NCI-H446 treated with DMSO at 0.1 percent for 48 hours (cell line): ENCODE measurements at places on chromosomes 5 and 9.
A peak's percentile ranks its signal among the peaks of the same experiment; 100 is the strongest.

DNA sequence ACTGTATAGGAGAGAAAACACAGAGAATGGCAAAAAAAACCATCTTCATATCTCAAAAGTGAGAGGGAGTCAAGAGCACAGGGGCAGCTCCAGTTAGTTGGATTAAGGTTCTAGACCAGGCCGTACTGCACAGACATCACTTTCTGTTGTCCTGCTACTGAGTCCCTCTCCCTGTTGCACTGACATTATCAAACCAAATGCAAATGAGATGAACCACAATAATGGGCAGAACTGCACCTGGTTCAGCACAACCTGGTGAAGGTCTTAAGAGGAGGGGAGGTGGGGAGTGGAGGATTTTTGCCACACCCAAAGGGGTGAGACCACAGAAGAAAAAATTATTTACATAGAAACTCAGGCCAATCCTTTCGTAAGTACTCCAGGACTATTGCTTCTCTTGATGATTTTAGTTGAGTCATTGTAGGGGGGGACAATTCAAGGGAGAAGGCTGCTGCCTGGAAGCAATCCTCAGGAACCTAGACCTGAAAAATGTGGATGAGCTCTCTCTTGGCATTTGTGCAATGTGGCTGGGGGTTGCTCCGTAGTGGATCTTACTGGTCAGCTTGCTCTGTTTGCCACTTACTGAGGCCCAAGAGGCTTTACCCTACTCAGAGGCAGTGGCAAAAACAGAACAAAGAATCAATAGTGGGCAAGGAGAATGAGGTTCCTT is 94.5 kb upstream of the PPP1R2B start:
- no peak for DNase-seq

GRCh38 chr9:6978591-6978990 is 220.8 kb downstream of the KDM4C start:
- DNase-seq: no peak

GRCh38 chr5:58755397-58755796 is 172.5 kb downstream of the RAB3C start:
- no peak for DNase-seq

DNA sequence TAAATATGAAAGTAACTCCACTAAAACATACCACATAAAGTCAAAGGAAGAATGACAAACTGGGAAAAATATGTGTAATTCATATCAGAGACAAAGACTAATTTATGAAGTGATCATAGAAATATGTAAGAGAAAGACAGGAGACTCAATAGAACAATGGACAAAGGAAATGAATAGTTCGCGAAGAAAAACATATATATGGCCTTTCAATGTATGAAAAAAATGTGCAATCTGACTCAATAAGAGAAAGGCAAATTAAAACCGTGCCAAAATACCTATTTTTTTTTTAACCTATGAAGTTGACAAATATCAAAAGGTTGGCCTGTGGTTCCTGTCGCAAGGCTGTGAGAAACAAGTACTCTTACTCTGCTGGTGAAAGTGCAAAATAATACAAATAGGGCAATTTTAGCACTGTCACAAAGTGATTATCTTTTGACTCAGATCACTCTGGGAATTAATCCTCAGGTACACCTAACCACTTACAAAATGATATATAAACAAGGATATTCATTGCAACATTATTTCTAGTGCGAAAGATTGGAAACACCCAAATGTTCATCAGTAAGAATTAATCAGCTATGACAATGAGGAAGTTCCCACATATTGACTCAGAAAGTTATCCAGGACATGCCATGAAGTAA is 3.7 kb downstream of the C9 start:
- DNase-seq: no peak

GRCh38 chr9:73906671-73907070 is 590.5 kb upstream of the RORB start:
- DNase-seq: no peak

DNA sequence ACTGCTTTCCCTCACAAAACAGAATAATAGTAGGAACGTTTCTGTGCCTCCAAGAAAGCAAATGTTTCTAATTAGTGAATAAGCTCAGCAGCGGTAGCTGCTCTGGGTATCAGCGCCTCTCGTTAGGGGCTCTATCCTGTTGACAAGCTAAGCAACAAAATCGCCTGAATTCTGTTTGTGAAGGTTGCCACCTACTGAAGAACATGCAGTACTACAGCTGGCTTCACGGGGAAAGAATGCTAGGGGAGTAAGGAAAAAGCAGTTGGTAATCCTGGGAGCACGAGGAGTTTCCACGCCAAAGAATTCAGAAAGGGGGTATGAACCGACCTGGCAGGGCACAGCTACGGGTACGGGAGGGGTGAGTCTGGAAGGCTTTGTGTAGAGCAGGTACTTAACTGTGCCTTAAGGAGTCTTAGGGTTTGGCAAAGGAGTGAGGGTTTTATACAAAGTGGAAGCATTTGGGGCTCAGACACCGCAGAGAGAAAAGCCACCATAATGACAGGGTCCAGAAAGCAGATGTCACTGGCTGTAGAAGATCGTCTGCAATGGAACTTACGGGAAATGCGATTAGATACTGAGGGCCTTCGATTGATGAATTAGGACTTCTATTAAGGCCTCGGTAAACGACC is 171.7 kb downstream of the TTC39B start:
- DNase-seq: peak; percentile 83

GRCh38 chr5:1380011-1380817 is 35.3 kb upstream of the CLPTM1L start:
- DNase-seq: no peak

DNA sequence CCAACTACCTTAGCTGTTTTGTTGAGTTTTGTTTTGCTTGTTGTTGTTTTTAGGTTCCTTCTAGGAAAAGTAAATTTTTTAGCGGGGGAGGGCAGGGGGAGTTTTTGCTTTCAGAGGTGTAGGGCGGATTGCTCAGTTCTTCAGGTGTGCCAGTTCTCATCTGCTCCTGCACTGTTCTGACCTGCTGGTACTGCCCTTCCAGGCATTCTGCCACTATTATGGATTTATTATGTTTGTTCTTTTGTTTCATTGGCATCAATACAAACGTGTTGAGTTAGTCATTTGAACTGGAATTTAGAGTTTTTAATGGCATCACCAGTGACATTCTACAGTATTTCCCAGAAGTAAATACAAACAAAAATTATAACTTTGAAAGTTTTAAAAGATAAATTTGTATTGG is 26.0 kb downstream of the ERCC6L2 start:
- DNase-seq: no peak

- no peak for DNase-seq
Measured at GRCh38 chr5:82466986-82467561, 188.9 kb upstream of the RPS23 start.

DNA sequence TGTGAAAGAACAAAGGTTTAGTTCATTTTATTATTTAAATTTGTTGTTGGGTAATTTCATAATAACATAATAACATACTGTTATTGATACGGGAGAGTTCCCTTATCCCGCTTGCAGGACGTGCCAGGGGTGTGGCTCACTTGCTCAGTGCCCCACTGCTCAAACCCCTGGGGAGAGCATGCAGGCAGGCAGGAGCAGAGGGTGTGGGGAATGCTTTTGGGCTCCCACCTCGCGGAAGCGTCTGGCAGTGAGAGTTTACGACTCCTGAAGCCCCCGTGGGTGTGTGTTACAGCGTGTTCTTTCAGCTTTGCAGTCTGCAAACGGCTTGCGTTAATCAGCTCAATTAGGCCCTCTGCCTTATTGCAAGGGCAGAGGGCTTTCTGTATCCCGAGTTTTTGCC is 675.9 kb downstream of the SEMA5A start:
- no peak for DNase-seq

GRCh38 chr5:7886849-7887475 is 18.0 kb downstream of the MTRR start:
- DNase-seq: peak; percentile 50

GRCh38 chr5:32949286-32949970 is 238.3 kb downstream of the NPR3 start:
- DNase-seq: no peak

GRCh38 chr5:61053937-61054336 is 108.3 kb downstream of the SMIM15 start:
- DNase-seq: no peak

- DNase-seq: peak; percentile 91
Measured at GRCh38 chr5:13188371-13188770, 756.1 kb downstream of the DNAH5 start.

GRCh38 chr5:173204185-173204979 is 30.6 kb downstream of the NKX2-5 start:
- no peak for DNase-seq

GRCh38 chr5:31754741-31755675 is 116.1 kb downstream of the PDZD2 start:
- DNase-seq: no peak

- no peak for DNase-seq
Measured at GRCh38 chr9:125189011-125189360, 617 bp downstream of the PPP6C start.

GRCh38 chr9:29647451-29647850 is 2074.2 kb upstream of the C9orf72 start:
- DNase-seq: no peak

DNA sequence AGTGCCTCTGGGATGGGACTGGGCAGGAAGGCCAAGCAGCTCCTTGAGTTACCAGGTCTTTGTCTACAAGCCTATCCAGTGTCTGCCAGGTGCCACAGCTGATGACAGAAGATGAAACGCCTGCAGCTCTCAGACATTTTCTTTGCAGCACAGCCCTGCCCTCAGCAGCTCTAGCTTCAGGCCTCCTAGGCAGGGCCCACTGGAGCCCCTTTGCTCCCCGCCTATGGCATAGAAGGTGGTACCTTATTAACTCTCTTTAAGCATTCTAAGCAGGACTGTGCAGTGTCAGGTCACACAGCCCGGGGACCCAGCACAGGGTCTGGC is 1.3 kb upstream of the SKP1 start:
- no peak for DNase-seq

DNA sequence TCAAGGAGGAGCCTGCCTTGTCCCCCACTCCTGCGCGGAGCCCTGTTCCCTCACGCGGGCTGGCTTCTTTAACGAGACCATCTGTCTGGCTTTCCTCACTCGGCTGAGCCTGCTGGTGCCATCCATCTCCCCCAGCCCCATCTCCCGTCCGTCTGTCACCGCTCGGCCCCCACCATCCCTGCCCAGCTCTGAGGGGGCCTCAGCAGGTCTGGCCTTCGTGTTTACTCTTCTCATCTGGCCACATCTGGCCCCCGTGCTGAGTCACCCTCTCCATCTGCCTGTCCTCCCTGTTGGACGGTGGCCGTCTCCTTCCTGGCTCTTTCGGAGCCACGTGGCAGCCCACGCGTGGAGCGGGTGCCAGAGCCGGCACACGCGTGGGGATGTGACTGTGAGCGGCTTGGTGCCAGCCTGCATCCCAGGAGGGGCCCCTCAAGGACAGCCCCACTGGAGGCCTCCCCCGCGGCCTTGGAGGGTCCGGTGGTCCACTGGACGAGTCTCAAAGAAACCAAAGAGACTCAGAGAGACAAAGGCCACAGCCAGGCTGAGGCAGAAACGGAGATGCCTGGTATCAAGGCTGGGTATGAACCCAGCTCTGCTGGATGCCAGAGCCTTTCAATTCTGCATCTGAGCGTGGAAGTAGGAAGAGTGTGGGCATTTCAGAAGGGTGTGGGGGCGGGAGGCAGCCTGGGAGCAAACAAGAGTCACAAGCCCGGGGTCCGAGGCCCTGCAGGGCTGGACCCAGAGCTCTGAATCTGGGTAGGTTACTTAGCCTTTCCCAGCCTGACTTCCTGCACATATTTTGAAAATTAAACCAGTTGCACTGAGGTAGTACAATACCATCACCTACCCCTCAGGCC is 76.7 kb upstream of the UNC5A start:
- DNase-seq: peak; percentile 86

GRCh38 chr5:157050050-157050449 is 8.9 kb downstream of the HAVCR1 start:
- no peak for DNase-seq
